ENCODE measurements at places on chromosomes 5 and 9.

GRCh38 chr5:73625944-73626811 lies at the start of gene ARHGEF28:
ARHGEF28 (plus strand) TSS chr5:73626196; CDS start chr5:73684852, 58,656 bp downstream.
- DNase-seq: peak; percentile 75

GRCh38 chr5:133483406-133484090 lies 128.8 kb downstream of the FSTL4 start:
- DNase-seq: no peak

- no peak for DNase-seq
Measured at GRCh38 chr9:14838701-14839100, 71.5 kb downstream of the FREM1 start.

- DNase-seq: no peak
Measured at GRCh38 chr5:39264528-39264927, 45.2 kb upstream of the FYB1 start.

DNA sequence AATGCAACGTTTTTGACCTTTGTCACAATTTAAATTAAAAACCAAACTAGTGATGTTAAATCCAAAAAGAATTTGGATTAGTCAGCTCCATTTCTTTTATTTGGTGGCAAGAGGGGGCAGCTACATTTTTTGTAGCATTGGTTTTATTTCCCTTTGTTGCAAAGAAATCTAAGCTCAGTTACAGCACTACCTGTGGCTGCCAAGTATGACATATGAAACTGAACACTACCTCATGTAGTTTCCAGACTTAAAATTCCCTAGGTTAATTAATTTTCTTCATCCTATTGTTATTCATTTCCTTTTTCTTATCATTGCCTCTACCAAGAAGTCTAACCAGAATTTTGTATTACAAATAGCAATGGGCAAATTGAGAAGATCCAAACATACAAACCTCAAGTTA lies 393.5 kb downstream of the BRINP1 start:
- DNase-seq: no peak

GRCh38 chr5:109354761-109355160 lies 55.0 kb downstream of the PJA2 start:
- DNase-seq: no peak

DNA sequence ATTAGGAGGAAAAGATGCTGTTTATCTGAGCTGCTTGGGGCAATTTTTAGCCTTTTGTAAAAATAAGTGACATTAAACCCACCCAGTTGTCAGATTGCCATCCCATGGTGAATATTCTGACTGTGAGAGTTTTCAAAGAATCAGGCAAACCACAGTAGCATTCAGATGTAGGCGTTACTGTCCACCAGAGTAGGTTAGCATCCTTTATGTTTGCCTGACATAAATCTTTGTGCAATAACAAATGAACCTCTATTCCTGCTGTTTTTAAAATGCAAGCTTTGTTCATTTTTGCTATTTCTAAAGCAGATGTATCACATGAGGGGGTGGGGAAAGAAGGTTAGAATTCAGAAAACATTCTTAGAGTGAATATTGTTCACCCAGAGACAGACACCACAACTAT lies 427.8 kb downstream of the CDH9 start:
- DNase-seq: no peak

DNA sequence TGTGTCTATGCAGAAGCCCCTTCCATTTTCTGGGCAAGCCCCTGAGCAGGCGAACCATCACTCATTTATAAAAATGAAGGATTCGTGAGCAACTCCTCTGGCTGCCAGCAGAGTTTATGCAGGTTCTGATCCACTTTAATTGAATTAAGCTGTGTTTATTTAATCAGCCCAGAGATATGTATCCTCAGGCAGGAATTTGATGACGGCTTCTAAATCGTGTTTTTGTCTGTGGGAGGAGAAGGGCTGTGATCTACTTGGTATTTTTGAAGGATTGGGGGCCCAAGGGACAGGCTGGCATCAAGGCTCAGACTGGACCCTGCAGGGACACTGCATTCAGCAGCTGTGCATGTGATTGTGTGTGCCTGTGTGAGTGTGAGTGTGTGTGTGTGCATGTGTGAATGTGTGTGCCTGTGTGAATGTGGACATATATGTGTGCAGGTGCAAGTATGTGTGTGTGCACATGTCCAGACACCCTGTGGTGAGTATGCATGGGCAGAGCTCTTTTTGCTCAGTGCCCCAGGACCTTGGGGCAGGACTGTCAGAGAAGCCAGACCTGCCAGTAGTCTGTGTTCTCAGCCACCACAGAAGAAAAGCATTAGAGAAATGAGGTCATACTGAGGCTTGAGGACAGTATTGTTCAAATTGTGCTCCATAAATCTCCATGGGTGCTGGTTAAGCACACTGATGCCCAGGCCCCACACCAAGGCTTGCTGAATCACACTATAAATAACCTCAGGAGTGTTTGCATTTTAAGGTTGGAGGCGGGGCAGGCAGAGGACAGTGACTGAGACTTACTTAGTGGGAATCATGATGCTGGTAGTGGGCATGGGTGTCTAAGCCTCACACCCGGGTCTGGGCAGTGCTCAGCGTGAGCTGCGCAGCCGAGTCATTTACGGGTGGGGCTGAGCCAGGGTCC lies 164.0 kb downstream of the CARTPT start:
- no peak for DNase-seq

DNA sequence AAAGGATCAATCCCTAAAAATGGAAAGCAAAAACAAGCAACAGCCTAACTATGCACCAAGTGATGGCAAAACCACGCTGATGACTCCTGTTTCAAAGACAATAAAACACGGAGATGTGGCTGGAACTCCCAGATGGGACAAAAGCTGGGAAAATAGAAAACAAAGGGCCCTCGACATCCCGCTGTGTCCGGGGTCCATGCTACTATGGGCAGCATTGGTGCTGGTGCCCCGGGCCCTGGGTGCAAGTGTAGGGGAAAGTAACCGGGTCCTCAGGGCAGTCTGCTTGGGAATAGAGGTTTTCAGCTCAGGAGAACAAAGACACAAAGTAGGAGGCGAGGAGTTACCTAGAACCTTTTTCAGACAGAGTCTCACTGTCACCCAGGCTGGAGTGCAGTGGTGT lies 46.1 kb downstream of the MRPL36 start:
- no peak for DNase-seq

All from NCI-H526 (cell line).